Naive thymus-derived CD4-positive, alpha-beta T cell (primary cell): ENCODE measurements at places on chromosomes 2 and 18. TPM values are rescaled to one million over a fixed set of nuclear protein-coding genes. Genes with fewer than 3 reads are reported as not detected.

GRCh38 chr2:171160119-171160955 lies at the start of gene TLK1:
Gene TLK1 (minus strand): TSS chr2:171160893. CDS start chr2:171160428, 465 bp downstream.
- peak; percentile 81 for DNase-seq

- DNase-seq, result no peak
Measured at GRCh38 chr18:9453283-9453682, 22.0 kb upstream of the RALBP1 start.

The TLX2 gene
- total RNA-seq, result not detected

DNA sequence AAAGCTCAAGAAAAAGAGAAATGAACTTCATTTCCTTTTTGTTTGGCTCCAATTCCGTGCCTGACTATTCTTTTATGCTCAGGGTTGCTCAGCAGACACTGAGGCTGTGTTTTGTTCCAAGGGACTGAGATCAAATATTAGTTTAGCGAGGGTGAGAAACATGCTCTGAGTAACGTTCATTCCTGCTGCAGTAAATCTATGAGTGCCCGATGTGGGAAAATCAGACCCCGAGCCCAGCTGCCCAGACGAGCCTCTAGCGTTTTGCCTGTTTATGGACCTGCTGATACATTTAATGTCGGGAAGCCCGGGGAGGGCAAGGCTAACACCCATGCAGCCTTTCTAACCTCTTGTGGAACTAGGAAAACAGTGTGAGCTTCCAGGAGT lies 119.2 kb downstream of the VAPA start:
- DNase-seq, result no peak

DNA sequence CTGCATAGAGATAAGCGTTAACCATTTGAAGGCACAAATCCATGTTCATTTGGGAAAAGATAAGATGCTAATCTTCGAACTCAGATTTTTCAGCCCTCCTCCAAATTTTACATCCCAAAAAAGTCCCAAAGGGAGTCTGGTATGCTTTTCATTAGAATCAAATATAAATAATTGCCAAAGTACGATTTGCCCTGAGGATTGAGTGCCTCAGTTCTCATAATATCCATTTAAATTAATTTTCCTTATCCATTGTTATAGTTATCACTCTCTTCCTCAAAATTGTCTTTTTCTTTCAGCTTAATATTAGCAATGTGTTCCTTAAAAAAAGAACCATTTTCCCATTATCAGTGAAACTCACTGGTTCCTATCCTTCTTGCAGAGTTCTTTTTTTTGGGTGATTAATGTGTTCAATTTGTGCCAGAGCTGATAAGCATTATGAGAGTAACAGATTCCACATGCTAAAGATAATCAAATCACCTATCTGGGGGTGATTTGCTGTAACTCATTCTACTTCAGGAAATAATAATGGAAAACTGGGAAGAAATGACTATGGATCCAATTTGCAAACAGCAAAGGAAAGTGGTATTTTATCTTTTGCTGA lies 686 bp downstream of the HNMT start:
- no peak for DNase-seq

The DCAF17 gene
- 31.7 TPM for total RNA-seq

The TMEM169 gene
- total RNA-seq, result 2.2 and 2.6 TPM in 2 replicates

- no peak for DNase-seq
Measured at GRCh38 chr18:62894681-62895390, 179.5 kb downstream of the PHLPP1 start.
